ENCODE measurements at places on chromosomes 12 and 14.

GRCh38 chr12:122001466-122002209 lies 20.0 kb upstream of the BCL7A start:
- no peak for DNase-seq

- no peak for DNase-seq
Observed at GRCh38 chr14:40599725-40600124, 1007.0 kb upstream of the LRFN5 start.

- DNase-seq = no peak
Observed at GRCh38 chr12:64395739-64396138, 5.2 kb upstream of the C12orf56 start.

- DNase-seq = no peak
Observed at GRCh38 chr12:18074001-18074400, 16.0 kb downstream of the RERGL start.

DNA sequence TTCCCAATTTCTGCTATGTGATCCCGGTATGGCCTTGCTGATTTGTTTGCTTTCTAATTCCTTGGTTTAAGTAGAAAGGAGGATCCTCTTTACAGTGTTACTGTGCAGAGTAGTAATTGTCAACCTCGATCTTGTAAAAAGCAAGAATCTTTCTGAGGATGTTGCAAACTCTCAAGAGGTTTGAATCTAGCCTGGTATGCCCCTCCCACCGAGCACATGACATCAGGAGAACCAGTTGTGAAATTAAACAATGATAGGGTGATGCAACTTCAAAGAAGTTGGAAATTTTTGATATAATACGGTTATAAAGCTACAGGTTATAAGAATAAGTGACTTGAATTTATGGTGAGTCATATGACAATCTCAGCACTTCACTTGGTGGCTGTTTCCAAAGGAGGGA lies 35.0 kb upstream of the FUT8 start:
- DNase-seq = no peak
